ENCODE measurements at places on chromosomes 11 and 22.

GRCh38 chr11:58394195-58394594 is 12.5 kb downstream of the OR5B3 start:
- peak; percentile 54 for DNase-seq

- peak; percentile 53 for DNase-seq
Observed at GRCh38 chr11:134360050-134360835, 28.5 kb downstream of the GLB1L2 start.

DNA sequence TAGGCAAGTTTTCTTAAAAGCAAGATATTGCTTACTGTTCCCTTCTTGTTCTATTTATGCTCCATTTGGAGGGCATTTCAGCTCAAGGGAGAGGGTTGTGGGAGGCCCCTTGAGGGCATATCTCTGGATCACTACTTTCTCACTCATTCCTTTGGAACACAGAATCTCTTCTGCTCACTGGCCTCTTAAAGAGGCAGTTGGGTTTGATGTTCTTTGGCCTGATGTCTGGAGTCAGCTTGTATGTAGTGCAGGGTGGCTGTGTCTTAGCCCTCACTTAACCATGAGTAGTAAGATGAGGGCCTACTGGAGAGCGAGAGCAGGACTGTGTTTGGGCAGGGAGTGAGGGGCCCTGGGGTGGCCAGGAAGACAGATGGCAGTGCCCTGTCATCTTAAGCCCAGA is 3.6 kb downstream of the INCENP start:
- DNase-seq = no peak

- no peak for DNase-seq
Observed at GRCh38 chr11:2302896-2303626, 1.2 kb downstream of the TSPAN32 start.

GRCh38 chr22:30279046-30279788 is 10.1 kb downstream of the CASTOR1 start:
- no peak for DNase-seq

DNA sequence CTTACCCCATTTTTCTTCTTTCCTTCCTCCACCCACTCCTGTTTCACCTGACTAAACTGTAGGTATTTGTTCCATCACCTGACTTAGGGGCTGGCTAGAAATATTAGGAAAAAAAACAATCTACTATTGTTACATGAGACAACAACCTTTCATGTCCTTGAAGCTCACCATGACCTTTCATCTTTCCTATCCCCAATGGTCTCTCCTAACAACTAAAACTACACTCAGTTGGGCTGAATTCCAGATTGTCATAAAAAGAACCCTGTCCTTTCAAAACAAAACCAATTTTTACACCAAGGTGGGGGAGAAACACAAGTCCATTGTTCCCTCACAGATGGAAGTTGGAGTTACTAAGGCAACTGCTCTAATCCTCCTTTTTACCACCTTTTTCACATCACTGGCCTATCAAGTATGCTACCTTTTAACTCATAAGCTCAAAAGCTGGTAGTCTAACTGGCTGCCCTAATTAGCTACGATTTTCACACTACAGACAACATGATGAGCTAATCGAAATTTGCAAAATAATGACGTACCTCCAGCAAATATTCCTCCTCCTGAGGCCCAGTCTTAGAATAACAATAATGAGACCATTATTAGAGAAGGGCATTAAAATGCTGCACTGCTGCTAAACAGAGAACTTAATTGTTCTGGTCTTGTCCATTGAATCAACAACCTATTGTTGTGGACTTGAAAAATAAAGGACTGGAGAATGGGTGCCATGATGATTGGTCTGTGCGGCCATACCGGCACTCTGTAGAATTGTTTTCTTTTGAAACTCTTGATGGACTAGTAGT is 46.5 kb upstream of the SOX6 start:
- no peak for DNase-seq

GRCh38 chr22:34702279-34702678 is 363.7 kb upstream of the ISX start:
- no peak for DNase-seq

DNA sequence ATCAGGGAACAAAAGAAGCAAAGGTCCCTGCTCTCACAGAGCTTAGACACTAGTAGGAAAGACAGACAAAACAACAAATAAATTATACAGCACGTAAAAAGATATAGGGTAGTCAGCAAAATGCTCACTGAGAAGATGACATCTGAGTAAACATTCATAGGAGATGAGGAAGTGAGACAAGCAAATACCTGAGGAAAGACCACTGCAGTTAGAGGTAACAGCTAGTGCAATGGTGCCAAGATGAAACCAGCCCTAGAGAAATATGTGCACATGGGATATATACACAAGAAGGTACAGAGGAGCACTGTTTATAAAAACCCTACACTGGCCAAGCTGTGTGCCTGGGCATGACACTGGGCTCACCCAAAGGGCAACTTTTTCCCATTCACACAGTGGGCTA is 9.8 kb downstream of the CYP2R1 start:
- DNase-seq = no peak

- no peak for DNase-seq
Observed at GRCh38 chr22:29329581-29329980, 14.1 kb upstream of the RASL10A start.

GRCh38 chr22:23450434-23450795 is 129.7 kb downstream of the IGLL1 start:
- DNase-seq = no peak

DNA sequence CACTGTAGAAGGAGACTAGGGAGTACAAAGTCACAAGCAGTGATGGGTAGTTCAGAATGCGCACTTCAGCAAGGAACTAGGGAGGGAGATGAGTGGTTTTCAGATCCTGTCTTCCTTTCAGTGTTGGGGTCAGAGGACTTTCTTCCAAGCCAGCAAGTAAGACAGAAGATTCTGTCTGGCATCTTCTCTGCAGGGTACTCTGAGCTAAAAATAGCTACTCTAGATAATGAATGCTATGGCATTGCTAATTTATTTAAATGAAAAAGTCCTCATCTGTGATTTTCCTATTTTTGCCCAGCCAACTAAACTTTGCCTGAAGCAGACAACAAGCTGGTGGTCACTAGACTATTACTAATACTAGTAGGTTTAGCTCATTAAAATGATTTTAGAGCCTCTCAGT is 18.3 kb upstream of the ARL14EP start:
- DNase-seq = no peak

- DNase-seq = no peak
Observed at GRCh38 chr11:15815246-15816195, 540.8 kb downstream of the SOX6 start.

DNA sequence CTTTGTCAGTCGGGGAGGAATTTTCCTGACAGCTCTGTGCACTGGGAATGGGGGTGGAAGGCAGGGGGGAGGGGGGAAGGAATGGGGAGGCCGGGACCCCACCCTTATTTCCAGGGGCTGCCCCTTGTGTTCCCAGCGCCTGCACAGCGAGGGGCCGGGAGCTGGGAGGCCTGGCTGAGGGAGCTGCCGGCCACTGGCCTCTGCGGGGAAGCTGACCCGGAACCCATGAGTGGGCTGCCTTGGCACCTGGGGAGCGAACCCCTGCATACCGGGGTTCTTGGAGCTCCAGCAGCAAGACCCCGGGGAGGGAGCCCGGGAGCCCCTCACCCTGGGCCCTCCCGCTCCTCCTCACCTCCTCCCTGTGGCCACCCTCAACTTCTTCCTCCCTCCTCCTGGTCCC is 3.5 kb downstream of the H19 start:
- no peak for DNase-seq

GRCh38 chr22:47091921-47092700 is 329.7 kb downstream of the TBC1D22A start:
- no peak for DNase-seq

DNA sequence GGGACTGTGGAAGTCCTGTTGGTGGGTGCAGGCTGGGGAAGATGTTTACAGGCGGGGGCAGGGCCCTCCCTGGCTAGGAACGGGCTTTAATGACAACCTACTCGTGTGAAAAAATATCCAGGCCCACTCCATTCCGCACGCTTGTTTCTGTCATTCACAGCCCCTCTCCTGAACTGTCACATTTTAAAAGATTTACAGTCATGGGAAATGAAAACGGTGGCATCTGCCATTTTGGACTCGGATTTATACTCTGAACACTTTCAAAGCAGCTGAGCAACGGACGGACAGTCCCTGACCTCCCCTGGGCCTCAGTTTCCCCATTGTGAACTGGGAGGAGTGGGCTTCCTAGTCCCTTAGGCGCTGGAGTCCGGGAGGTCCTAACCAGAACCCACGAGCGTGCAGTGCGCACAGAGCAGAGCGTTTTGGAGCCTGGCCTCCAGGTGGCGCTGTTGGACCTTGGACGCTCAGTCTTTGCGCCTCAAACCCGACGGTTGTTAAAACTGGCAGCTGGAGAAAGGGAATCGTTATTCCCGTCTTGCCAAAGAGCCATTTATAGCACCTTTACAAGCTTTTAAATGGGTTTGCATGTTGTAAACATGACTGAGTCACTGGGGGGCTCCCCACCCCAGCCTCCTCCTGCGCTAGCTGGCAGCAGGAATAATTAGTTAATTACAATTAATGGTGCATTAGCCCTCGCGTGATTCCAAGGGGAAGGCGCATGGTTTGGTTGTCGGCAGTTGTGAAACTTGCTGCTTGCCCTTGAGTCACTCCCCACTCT is 75.3 kb downstream of the FBLN1 start:
- peak; percentile 74 for DNase-seq

GRCh38 chr11:76077575-76078150 is 128.6 kb downstream of the WNT11 start:
- peak; percentile 31 for DNase-seq
